Activated CD8-positive, alpha-beta memory T cell treated with anti-CD3 and anti-CD28 coated beads for 36 hours (primary cell): ENCODE measurements at places on chromosomes 7 and 10. TPM values are rescaled to one million over a fixed set of nuclear protein-coding genes. Genes with fewer than 3 reads are reported as not detected.

The LSM5 gene
- total RNA-seq: 124 TPM

The MACROH2A2 gene
- 3.0 TPM for total RNA-seq

The HDAC9 gene
- 3.2 TPM for total RNA-seq

The C10orf53 gene
- total RNA-seq: not detected

The LHFPL3 gene
- total RNA-seq: not detected

The ECHDC3 gene
- 0.78 TPM for total RNA-seq

The C10orf71 gene
- total RNA-seq: not detected

The ADARB2 gene
- not detected for total RNA-seq

The ADCYAP1R1 gene
- not detected for total RNA-seq

The TFPI2 gene
- total RNA-seq: not detected

The UTF1 gene
- total RNA-seq: not detected

The CCNJ gene
- total RNA-seq: 9.8 TPM

The BTBD16 gene
- total RNA-seq: not detected

The ZNF438 gene
- 3.1 TPM for total RNA-seq

The EPHB4 gene
- total RNA-seq: 3.5 TPM

The ANXA7 gene
- total RNA-seq: 140 TPM

The NEBL gene
- 0.51 TPM for total RNA-seq

The FKBP9 gene
- total RNA-seq: not detected

The C10orf90 gene
- not detected for total RNA-seq

The CH25H gene
- total RNA-seq: not detected

The OR6B1 gene
- total RNA-seq: not detected

The HTR5A gene
- not detected for total RNA-seq

The NPS gene
- total RNA-seq: not detected

The SEPTIN14 gene
- not detected for total RNA-seq
